ENCODE measurements at places on chromosomes 11 and 22. TPM values are rescaled to one million over a fixed set of nuclear protein-coding genes. Genes with fewer than 3 reads are reported as not detected.

GRCh38 chr11:65128182-65129145, 5.9 kb downstream of the SYVN1 start:
- H3K27me3 ChIP-seq = no peaks in the 10 kb centered on the region
- DNase-seq = no peak
- no peak overlapping the region for H3K27ac ChIP-seq
- H3K4me1 ChIP-seq = no peaks in the 10 kb centered on the region

- no peaks in the 10 kb centered on the region for H3K27me3 ChIP-seq
- H3K36me3 ChIP-seq = no peaks in the 10 kb centered on the region
These were observed 15.6 kb upstream of the JAM3 start for GRCh38 chr11:134052988-134053945.

The C22orf31 gene
- not detected for total RNA-seq

The OR51B4 gene
- total RNA-seq = 1.9 TPM

The DENND5A gene
- total RNA-seq = 91.0 TPM

The ATG2A gene
- 32.5 TPM for total RNA-seq

DNA sequence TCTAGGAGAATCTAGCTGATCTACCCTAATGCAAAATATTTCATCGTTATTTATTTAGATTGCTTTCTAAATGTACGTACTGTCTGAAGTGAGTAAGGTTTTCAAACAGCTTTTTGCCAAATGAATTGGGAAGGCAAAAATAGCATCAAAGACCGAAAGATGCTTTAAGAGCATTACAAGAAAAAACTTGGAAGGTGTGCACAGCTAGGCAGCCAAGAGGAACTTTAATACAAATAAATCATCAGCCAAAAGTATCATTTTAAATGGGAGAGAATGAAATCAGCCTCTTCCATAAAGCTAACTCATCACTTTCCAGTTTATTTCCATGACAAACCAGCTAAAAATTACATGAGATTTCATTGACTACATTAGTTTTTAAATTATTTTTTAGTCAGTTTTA, 30.2 kb upstream of the CFAP300 start:
- no peak overlapping the region for H3K27ac ChIP-seq
- H3K4me1 ChIP-seq = no peaks in the 10 kb centered on the region
- H3K4me3 ChIP-seq = no peak overlapping the region
- no peaks in the 10 kb centered on the region for H3K36me3 ChIP-seq
